ENCODE measurements at places on chromosomes 3 and 15.

DNA sequence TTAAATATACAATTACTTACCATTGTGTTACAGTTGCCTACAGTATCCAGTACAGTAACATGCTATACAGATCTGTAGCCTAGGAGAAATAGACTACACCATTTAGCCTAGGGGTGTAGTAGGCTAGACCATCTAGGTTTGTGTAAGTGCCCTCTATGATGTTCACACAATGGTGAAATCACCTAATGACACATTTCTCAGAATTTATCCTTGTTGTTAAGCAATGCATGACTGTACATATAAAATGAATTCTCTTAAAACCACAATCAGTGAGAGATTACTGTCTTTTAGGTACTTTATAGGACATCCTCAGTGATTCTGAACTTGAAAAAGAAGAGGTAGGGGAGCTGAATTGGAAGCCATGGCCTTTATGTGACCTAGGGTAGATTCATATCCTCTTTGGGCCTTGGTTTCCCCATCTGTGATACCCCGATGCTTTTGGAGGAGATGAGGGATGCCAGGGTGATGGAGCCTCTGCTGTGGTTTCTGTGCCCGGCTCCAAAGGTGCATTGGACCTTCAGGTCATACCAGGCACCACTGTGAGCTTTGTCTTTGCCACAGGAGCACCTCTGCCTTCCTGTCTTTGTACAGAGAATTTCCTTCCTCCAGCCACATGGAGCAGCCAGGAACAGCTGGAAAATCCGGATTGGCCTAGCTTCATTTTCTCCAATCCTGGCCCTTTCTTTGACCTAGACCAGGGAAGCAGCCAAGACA is 51.9 kb upstream of the FLNB start:
- DNase-seq: no peak

DNA sequence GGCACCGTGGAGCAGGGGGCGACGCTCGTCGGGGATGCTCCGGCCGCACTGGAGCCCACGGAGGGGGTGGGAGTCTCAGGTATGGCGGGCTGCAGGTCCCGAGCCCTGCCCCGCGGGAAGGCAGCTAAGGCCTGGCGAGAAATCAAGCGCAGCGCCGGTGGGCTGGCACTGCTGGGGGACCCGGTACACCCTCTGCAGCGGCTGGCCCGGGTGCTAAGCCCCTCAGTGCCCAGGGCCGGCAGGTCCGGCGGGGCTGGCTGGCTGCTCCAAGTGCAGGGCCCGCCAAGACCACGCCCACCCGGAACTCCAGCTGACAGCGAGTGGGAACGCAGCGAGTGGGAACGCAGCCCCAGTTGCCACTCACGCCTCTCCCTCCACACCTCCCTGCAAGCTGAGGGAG is 676.4 kb downstream of the SI start:
- DNase-seq: no peak

DNA sequence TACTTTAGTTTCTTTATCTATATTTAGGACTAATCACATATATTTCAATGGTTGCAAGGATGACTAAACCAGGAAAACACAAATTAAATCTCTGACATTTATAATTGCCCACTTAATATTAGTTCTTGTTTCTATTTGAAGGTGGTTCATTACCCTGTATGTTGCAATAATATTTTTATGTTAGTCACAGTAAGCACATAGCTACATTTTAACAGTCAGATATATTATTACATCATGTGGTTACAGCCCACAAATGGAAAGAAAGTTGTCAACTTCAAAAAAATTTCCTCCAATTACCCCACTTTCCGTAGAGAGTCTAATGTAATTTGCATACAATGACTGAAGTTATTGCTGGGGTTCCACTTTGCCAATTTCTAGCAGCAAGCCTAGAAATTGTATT is 114.6 kb downstream of the TUSC7 start:
- DNase-seq: no peak

DNA sequence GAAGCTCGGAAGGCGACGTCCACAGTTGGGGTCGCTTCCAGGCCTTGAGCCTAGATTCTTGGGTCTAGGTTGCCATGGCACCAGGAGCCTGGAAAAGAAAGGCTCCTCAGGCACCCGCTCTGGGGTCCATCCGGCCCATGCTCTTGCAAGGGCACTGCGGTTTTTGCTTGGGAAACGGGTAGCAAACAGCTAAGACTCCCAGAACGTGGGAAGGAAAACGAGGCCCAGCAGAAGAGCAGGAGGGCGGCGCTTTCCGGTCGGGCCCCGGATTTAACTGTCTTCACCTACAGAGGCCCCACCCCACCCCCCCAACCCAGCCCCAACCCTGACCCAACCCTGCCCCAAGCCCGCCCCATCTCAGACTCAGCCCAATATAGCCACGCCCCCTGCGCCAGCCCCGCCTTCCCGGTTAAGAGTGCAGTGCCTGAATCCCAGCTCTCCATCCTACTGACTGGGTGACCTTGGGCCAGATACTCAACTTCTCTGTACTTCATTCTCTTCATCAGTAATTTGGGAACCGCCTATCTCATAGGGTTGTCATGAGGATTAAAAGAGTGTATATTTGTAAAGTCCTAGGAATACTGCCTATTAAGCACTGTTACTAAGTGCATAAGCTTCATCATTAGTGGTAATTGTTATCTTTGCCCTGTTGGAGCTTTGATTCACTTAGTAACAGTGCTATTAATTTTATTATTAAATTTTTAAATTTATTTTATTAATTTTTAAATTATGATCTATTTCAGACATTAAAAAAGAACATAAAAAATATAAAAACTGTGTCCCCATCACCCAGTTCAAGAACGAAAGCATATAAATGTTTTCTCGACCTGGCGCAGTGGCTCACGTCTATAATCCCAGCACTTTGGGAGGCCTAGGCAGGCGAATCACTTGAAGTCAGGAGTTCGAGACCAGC is 28.4 kb upstream of the SMAD6 start:
- no peak for DNase-seq

- no peak for DNase-seq
Measured at GRCh38 chr15:76340198-76340802, 3.7 kb downstream of the ISL2 start.

DNA sequence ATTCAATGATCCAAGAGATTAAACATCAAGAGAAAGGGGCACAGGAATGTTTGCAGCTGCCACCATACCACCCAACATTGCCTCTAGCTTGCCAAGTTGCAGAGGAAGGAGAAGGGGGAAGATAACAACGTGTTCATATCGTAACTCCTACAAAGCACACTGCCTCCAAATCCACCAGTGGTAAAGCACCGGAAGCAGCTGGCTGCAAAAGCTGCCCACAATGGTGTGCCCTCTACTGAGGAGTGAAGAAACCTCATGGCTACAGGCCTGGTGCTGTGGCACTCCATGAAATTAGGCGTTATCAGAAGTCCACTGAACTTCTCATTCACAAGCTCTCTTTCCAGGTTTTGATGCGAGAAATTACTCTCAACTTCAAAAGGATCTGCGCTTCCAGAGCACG is 263.9 kb upstream of the STT3B start:
- DNase-seq: no peak

- no peak for DNase-seq
Measured at GRCh38 chr15:55921744-55922143, 71.7 kb downstream of the NEDD4 start.

- no peak for DNase-seq
Measured at GRCh38 chr3:64000453-64001055, 22.7 kb downstream of the PSMD6 start.

DNA sequence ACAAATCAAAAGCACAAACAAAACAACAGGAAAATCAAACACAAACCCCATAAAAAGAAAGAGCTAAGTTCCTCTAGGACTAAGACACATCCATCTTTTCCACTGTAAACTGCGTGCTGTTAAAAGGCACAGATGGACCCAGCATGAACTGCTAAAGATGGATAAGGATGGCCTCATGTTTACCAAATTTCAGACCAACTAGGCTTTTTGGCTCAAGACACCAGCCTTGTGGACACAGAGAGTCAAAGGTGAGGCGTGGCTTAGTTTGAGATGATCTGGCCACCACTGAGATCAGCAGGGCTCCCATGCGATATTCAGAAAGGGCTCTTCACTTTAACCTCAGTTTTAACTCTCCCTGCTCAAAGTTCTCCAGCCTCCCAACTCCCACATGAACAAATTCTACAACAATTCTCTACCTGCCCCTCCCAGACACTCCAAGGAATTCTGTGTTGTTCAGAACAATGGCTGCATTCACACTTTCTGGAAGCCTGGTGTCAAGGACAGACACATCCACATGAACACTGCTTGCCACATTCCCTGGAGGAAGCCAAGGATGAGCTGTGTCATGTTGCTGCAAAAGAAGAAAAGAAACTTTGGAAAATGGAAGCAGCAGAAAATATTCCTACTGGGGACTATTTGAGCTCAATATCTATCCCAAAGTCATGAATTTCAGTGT is 198.4 kb upstream of the LRRN1 start:
- DNase-seq: no peak

DNA sequence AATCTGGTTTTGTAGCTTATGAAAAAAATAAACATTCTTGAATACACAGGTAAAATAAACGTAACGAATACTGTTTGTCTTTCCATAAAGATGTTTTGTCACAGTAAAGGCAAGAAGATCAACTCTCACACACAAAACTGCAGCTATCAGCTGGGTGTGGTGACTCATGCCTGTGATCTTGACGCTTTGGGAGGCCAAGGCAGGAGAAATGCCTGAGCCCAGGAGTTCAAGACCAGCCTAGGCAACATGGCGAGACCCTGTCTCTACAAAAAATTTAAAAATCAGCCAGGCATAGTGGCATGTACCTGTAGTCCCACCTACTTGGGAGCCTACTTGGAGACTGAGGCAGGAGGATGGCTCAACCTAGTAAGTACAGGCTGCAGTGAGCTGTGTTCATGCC is 39.6 kb downstream of the CBLB start:
- no peak for DNase-seq

DNA sequence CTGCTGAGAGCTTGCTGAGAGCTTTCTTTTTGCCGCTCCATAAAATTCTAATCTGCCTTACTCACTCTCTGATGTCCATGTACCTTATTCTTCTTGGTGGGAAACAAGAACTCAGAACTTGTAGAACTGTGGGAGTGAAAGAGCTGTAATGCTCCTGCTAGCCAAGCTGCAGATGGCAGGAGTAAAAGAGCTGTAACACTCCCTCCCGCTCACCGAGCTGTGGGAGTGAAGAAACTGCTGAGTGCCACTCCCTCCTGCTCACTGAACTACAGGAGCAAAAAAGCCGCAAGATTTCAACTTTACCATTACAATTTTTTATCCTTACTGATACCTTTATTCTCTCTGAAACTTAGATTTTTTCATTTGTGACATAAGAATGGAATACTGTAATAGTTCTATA is 199.1 kb downstream of the SI start:
- no peak for DNase-seq

DNA sequence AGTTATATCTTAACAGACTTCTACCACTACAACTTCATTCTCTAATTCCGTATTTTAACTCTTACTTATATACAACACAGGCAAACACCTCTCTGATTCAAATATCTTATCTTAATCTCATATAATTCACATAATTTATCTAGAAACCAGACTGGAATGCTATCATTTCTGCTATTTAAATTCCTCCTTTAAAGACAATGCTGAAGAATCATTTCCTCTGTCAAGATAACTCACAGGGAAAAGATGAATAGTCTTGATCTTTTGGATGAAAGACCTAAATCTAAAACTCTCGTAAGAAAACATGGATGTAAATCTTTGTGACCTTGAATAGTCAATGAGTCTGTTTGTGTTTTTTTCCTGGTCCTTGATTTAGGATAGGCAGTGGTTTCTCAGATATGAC is 135.3 kb upstream of the PLXND1 start:
- DNase-seq: no peak

DNA sequence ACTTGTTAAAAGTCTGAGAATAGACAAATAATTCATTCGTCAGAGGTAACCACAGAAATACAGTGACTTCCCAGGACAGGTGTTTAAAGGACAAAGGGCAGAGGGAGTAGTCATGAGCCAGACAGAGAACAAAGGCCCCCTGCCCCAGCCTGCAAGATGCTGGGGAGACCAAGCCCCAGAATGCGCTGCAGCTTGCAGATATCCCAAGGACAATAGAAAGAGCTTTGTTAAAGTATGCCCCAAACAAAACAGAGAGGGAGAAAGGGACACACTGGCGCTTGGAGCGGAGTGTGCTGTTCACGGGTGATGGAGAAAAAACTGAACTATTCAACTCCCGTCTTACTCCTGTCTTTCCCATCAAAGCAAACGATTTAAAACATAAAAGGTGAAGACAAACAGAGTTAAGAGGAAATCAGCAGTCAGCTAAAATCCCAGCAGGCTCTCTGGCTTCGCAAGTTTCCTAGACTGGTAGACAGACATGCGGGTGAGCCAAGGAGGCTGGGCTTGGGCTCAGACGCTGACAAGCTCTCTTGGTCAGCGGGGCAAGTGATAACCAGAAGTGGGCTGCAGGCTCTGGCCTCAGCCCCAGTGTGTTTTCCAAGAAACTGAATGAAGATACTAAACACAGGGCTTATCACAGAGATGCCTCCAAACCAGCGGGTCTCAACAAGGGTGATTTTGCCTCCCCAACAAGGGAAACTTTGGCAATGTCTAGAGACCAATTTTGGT is 130.1 kb downstream of the UACA start:
- no peak for DNase-seq

DNA sequence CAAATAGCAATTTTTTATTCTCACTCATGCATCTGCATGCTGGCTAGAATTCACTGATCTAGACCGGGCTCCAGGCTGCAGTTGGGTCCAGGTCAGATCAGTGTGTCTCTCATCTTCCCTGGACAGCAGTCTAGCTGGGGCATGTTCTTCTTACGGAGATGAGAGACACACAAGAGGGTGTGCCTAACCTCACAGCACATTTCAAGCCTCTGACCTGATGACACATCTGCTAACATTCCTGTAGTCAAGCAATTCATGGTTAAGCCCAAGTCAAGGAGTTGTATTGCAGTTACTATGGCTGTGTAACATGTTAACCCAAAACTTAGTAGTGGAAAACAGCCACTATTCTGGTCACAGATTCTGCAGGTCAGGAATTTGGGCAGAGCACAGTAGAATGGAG is 13.1 kb downstream of the BSN start:
- no peak for DNase-seq

GRCh38 chr3:125000661-125001060 is 55.1 kb downstream of the HEG1 start:
- no peak for DNase-seq

- no peak for DNase-seq
Measured at GRCh38 chr3:25468866-25469319, 40.8 kb downstream of the RARB start.

- DNase-seq: no peak
Measured at GRCh38 chr3:54985856-54986255, 58.0 kb upstream of the LRTM1 start.

DNA sequence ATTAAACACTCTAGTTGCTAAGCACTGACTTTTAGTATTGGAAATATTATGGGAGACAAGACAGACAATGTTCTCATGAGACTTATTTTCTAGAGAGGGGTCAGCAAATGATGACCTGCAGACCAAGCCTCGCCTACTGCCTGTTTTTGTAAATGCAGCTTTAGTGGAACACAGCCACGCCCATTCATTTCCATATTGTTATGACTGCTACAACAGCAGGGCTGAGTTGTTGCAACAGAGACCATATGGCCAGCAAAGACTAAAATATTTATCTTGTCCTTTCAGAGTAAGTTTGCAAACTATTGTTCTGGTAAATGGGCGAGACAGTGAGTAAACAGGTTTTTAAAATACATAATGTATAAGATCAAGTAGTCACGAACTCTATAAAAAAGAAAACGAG is 570.2 kb downstream of the NTRK3 start:
- no peak for DNase-seq
